HFFc6 (cell line): ENCODE measurements at places on chromosomes 3 and 15.

DNA sequence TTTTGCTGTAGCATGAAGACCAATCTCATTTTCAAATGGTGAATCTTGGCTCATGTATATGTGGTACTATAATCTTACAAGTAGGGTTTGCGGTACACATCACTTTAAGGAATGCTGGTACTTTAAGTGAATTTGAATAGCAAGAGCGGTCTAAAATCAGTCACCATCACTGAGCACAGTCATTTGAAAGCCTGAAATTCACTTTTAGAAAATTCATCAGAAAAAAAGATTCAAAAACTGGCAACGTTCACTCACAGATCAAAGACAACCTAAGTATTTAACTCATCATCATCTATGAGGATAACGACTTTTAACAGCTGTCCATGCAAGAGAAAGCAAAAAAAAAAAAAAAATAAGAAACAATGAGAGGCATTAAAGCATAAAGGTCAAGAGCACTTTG lies 111.6 kb downstream of the FHIT start:
- no peak overlapping the region for H3K4me3 ChIP-seq
- DNase-seq, result no peak
- H3K27ac ChIP-seq, result no peak overlapping the region
- no peaks in the 10 kb centered on the region for H3K27me3 ChIP-seq

DNA sequence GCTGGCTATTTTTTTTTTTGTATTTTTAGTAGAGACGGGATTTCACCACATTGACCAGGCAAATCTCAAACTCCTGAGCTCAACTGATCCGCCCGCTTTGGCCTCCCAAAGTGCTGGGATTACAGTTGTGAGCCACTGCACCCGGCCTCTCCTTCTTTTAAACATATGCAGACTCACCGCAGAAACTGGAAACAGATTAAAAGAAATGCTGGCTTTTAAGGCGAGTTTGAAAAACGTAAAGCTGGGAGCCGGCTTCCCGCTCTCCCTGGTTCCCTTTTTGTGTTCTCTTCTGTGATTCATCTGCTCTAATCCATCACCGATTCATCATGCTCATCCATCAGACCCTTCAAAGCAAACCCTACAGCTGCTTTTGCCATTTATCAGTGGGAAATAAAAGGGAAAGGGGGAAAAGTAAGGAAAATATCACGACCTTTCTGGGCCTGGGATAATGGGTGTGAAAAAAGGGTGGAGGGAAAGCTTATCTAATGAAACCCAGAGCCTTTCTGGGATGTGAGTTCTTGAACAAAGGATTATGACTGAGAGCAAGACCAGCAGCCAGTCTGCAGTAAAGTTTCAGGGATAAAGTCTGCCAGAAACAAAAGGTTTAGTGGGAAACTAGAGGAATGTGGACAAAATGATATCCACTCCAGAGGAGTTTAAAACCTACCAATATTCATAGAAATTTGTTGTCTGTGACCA lies 92.3 kb upstream of the LRIG1 start:
- no peak for DNase-seq
- H3K4me1 ChIP-seq, result peaks cover 17% of the 10 kb centered on the region
- H3K4me3 ChIP-seq, result no peak overlapping the region
- H3K36me3 ChIP-seq, result no peaks in the 10 kb centered on the region
- no peak overlapping the region for H3K27ac ChIP-seq
- H3K27me3 ChIP-seq, result peaks cover 2% of the 10 kb centered on the region; the same call in 1 of the 2 replicates

GRCh38 chr3:145266368-145266767 lies 894.6 kb downstream of the PLOD2 start:
- DNase-seq, result no peak
- no peaks in the 10 kb centered on the region for H3K27me3 ChIP-seq
- H3K4me1 ChIP-seq, result no peaks in the 10 kb centered on the region
- no peak overlapping the region for H3K27ac ChIP-seq

- no peaks in the 10 kb centered on the region; the same call in 1 of the 2 replicates for H3K27me3 ChIP-seq
- DNase-seq, result no peak
- peak overlapping the region; percentile 99; the same call in 1 of the 2 replicates for H3K27ac ChIP-seq
These were observed 10.9 kb downstream of the KLF13 start for GRCh38 chr15:31337352-31338031.

GRCh38 chr15:42020713-42021273 lies at the start of gene PLA2G4E:
Gene PLA2G4E, minus strand, starts transcription at chr15:42021042. Its CDS starts 12 bp downstream, at chr15:42021030.
- no peak within 1 kb of the TSS for H3K4me3 ChIP-seq
- no peak for DNase-seq
- no peaks in the 10 kb centered on the region for H3K36me3 ChIP-seq
- no peaks in the 10 kb centered on the region for H3K4me1 ChIP-seq
- peaks cover 34% of the 10 kb centered on the region for H3K27me3 ChIP-seq

- DNase-seq, result no peak
- no peak overlapping the region for H3K4me3 ChIP-seq
- H3K36me3 ChIP-seq, result peaks cover 29% of the 10 kb centered on the region
- peaks cover 4% of the 10 kb centered on the region; the same call in 1 of the 2 replicates for H3K27me3 ChIP-seq
- H3K27ac ChIP-seq, result no peak overlapping the region
- H3K4me1 ChIP-seq, result peaks cover under 1% of the 10 kb centered on the region; the same call in 1 of the 2 replicates
These were observed 69.5 kb downstream of the TIPARP start for GRCh38 chr3:156743859-156744258.

DNA sequence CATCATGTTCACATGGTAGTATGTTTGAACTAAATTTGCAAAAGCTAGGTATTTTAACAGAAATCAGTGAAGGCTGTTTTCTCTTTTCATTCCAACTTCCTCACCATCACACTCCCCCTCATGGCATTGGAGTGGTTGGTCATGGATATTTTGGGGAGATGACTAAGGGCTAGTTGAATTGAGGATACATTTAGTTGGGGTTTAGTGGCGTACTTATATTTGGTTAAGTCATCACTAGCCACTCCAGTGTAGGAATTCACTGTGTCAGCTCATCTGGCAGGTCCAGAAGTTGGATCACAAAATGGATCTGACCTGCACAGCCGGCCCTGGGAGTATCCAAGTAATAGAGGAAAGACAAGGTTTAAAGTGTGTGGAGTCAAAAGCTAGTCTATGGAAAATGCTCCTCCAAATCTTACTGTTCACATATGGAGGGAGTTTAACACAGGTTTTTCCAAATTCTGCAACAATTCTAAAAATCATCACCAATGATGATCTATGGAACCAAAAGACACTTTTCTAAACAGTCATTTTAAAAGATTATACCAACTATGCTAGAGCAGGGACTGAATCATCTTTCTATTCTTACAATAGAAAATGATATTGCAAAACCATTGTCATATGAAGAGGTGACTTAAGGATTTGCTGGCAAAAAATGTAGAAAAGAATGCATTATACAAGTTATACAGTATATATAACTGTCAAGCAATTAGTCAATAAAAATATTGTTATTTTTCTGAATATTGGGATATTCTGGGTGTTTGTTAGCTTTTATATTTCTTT lies 247.8 kb upstream of the PEX5L start:
- H3K36me3 ChIP-seq, result no peaks in the 10 kb centered on the region
- H3K4me3 ChIP-seq, result peak overlapping the region; percentile 12
- peaks cover 56% of the 10 kb centered on the region for H3K4me1 ChIP-seq
- no peaks in the 10 kb centered on the region for H3K27me3 ChIP-seq
- DNase-seq, result peak; percentile 78

DNA sequence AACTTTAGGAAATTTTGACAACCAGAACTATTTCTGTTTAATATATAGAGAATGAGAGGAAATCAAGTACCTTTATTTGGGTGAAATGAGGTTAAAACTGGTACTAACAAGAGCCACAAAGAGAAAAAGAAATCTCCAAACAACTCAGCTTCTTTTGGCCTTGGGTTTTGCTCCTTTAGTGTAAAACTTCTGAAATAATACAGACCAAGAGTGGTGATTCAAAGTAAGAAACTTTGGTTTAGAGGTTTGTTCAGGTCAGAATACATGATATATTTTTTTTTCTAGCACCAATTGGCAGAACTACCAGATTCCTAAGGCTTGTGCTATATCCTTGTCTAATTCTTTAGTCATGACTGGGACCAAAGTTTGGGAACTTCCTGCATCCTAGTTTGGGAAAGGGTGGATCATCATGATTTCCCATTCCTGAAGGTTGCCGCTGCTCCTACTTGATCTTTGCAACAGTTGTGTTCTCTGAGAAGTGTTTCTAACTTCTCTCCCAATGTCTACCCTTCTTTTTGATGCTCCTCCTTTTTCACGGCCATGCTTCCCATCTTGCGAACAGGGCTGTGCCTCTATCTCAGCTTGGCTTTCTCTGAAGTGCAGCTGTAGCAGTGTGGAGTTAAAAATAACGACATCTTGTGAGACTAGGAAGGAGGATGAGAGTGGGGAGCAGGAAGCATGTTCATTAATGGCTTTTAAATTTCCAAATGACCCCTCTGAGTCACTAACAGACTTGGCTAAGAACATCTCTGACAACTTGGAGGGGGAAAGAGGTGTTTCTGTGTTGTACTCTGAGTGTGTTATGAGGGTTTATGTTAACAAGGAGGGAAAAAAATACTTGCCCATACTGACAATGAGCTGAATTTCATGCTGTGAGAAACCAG lies 87.7 kb downstream of the KCNAB1 start:
- no peak overlapping the region for H3K4me3 ChIP-seq
- H3K27me3 ChIP-seq, result peaks cover 1% of the 10 kb centered on the region; the same call in 1 of the 2 replicates

GRCh38 chr15:74460298-74460697 lies 662 bp downstream of the UBL7 start:
- peaks cover 16% of the 10 kb centered on the region for H3K36me3 ChIP-seq
- peak overlapping the region; percentile 91 for H3K4me3 ChIP-seq
- peak overlapping the region; percentile 98 for H3K27ac ChIP-seq
- peaks cover 51% of the 10 kb centered on the region for H3K4me1 ChIP-seq
- no peak for DNase-seq

GRCh38 chr3:42699511-42699971 lies 3.1 kb downstream of the HHATL start:
- H3K27ac ChIP-seq, result no peak overlapping the region
- H3K4me1 ChIP-seq, result peaks cover 2% of the 10 kb centered on the region; the same call in 1 of the 2 replicates
- H3K36me3 ChIP-seq, result no peaks in the 10 kb centered on the region
- H3K27me3 ChIP-seq, result peaks cover 11% of the 10 kb centered on the region
- no peak overlapping the region for H3K4me3 ChIP-seq

- H3K27me3 ChIP-seq, result no peaks in the 10 kb centered on the region; the same call in none of the 2 replicates
- no peak overlapping the region for H3K4me3 ChIP-seq
- no peak for DNase-seq
These were observed 27.7 kb upstream of the MFSD1 start for GRCh38 chr3:158773845-158774830.

GRCh38 chr3:43695863-43696262 lies 5.1 kb downstream of the ABHD5 start:
- no peaks in the 10 kb centered on the region for H3K36me3 ChIP-seq
- no peak overlapping the region for H3K27ac ChIP-seq
- no peaks in the 10 kb centered on the region for H3K27me3 ChIP-seq
- no peak for DNase-seq

DNA sequence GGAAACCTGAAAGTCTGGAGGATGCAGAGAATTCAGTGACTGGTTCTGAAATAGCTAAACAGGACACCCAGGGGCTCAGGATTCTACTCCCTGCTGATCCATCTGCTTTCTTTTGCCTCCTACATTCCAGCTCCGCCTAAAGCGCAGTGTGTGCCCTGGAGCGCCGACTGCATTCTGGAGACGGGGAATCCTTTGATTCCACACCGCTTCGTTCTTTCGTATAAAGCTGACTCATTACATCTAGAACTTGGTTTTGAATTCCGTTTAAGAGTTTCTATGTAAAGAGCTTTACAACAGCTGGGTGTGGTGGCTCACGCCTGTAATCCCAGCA lies 61.8 kb downstream of the SENP2 start:
- no peak for DNase-seq
- peaks cover 38% of the 10 kb centered on the region for H3K36me3 ChIP-seq
- peaks cover 6% of the 10 kb centered on the region for H3K27me3 ChIP-seq
- H3K27ac ChIP-seq, result no peak overlapping the region

- no peak overlapping the region for H3K4me3 ChIP-seq
- peaks cover 10% of the 10 kb centered on the region; the same call in 1 of the 2 replicates for H3K27me3 ChIP-seq
- no peak overlapping the region for H3K27ac ChIP-seq
- peaks cover 4% of the 10 kb centered on the region; the same call in 1 of the 2 replicates for H3K36me3 ChIP-seq
These were observed 23.0 kb downstream of the KY start for GRCh38 chr3:134627831-134628230.

DNA sequence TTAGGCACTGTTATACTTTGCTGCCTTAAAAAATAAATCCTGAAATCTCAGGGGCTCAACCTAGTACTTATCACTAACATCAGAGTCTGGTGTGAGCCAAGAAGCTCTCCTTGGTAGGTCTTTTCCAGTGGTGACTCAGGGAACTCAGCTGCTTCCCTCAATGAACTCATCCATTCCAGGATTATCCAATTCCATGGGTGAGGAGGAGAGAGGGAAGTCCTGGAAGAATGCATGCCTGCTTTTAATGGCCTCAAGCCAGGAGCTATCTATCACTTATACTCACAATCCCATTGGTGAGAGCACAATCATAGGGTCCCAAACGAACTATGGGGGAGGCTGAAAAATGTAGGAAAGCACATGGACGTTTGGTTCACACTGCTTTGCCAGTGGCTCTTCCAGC lies 113.6 kb downstream of the POLR2M start:
- H3K4me3 ChIP-seq, result no peak overlapping the region
- peaks cover 19% of the 10 kb centered on the region for H3K27me3 ChIP-seq
- no peaks in the 10 kb centered on the region for H3K36me3 ChIP-seq
- DNase-seq, result peak; percentile 44
- H3K27ac ChIP-seq, result no peak overlapping the region
- H3K4me1 ChIP-seq, result peaks cover 8% of the 10 kb centered on the region; the same call in 1 of the 2 replicates

GRCh38 chr3:48157950-48158376 lies 30.3 kb downstream of the CDC25A start:
- H3K27ac ChIP-seq, result peak overlapping the region; percentile 78
- peaks cover 44% of the 10 kb centered on the region for H3K4me1 ChIP-seq
- H3K27me3 ChIP-seq, result peaks cover 2% of the 10 kb centered on the region; the same call in 1 of the 2 replicates
- H3K36me3 ChIP-seq, result peaks cover 9% of the 10 kb centered on the region; the same call in 1 of the 2 replicates

GRCh38 chr3:186054792-186055352 lies 54.0 kb downstream of the ETV5 start:
- peaks cover 16% of the 10 kb centered on the region for H3K4me1 ChIP-seq
- H3K36me3 ChIP-seq, result peaks cover 35% of the 10 kb centered on the region
- H3K4me3 ChIP-seq, result no peak overlapping the region
- no peaks in the 10 kb centered on the region; the same call in 1 of the 2 replicates for H3K27me3 ChIP-seq
- H3K27ac ChIP-seq, result no peak overlapping the region

DNA sequence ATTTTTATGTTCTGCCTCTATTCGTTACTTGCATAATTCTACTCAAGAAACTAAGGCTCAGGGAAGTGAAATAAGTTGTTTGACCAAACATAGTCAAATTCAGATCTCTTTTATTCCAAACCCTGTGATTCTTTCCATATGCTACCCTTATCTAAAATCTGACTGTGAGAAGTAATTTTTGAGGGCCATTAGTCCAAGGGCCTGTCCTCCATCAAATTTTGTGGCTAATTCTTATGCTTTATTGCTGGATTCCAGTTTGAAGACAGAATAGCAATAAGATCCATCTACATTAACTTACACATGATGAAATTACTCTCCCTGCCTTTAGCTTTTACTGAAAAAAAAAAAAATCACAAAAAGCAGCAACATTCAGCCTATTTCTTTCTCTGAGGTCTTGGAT lies 74.0 kb downstream of the ZIC1 start:
- H3K27me3 ChIP-seq, result no peaks in the 10 kb centered on the region; the same call in 1 of the 2 replicates
- no peak for DNase-seq
- H3K4me3 ChIP-seq, result no peak overlapping the region
- H3K27ac ChIP-seq, result no peak overlapping the region
- no peaks in the 10 kb centered on the region for H3K4me1 ChIP-seq

GRCh38 chr3:45011756-45012508 lies 14.2 kb upstream of the CLEC3B start:
- H3K27me3 ChIP-seq, result peaks cover 1% of the 10 kb centered on the region; the same call in 1 of the 2 replicates
- peaks cover 39% of the 10 kb centered on the region for H3K36me3 ChIP-seq
- peak; percentile 87 for DNase-seq
- H3K4me1 ChIP-seq, result peaks cover 74% of the 10 kb centered on the region

- H3K27me3 ChIP-seq, result no peaks in the 10 kb centered on the region; the same call in none of the 2 replicates
- peaks cover 70% of the 10 kb centered on the region for H3K4me1 ChIP-seq
- peak overlapping the region; percentile 83 for H3K27ac ChIP-seq
- DNase-seq, result no peak
These were observed 477.2 kb downstream of the RBMS3 start for GRCh38 chr3:29758108-29758433.
